ENCODE measurements at places on chromosomes 3 and 15. TPM values are rescaled to one million over a fixed set of nuclear protein-coding genes. Genes with fewer than 3 reads are reported as not detected.

- no peak overlapping the region for H3K4me3 ChIP-seq
- H3K4me1 ChIP-seq, result peaks cover 2% of the 10 kb centered on the region
- H3K27me3 ChIP-seq, result no peaks in the 10 kb centered on the region
- no peak overlapping the region for H3K27ac ChIP-seq
- H3K36me3 ChIP-seq, result no peaks in the 10 kb centered on the region
These were observed 171.9 kb downstream of the FMN1 start for GRCh38 chr15:33022629-33023028.

GRCh38 chr3:188489639-188490405 is 335.9 kb downstream of the LPP start:
- H3K27ac ChIP-seq, result no peak overlapping the region
- no peak overlapping the region for H3K4me3 ChIP-seq
- H3K36me3 ChIP-seq, result peaks cover 2% of the 10 kb centered on the region
- no peaks in the 10 kb centered on the region for H3K27me3 ChIP-seq
- no peak for DNase-seq

DNA sequence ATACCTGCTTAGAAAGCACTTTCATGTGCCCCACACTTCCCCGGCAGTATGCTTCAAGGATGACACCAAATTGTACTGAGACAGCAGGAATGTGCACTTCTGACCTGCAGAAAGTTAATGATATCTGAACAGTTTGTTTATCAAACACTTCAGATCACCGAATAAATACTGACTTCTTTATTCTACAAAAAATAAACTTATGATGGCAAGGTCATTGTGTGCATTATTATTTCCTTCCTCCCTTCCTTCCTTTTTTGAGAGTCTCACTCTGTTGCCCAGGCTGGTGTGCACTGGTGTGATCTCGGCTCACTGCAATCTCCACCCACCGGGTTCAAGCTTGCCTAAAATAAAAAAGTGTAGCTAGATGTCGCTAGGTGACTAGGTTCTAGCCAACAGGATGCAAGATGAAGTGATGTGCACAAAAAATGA is 80.3 kb downstream of the FAIM start:
- H3K27me3 ChIP-seq, result no peaks in the 10 kb centered on the region
- H3K4me1 ChIP-seq, result no peaks in the 10 kb centered on the region
- DNase-seq, result no peak
- H3K27ac ChIP-seq, result no peak overlapping the region
- peaks cover 2% of the 10 kb centered on the region for H3K36me3 ChIP-seq
- no peak overlapping the region for H3K4me3 ChIP-seq

CSPG5 gene
- total RNA-seq, result 5.7 TPM

- H3K4me1 ChIP-seq, result no peaks in the 10 kb centered on the region
- no peak overlapping the region for H3K27ac ChIP-seq
- no peaks in the 10 kb centered on the region for H3K36me3 ChIP-seq
- no peaks in the 10 kb centered on the region for H3K27me3 ChIP-seq
These were observed 665 bp downstream of the TM4SF18 start for GRCh38 chr3:149332771-149333170.
